ENCODE measurements at places on chromosomes 1 and 21. TPM values are rescaled to one million over a fixed set of nuclear protein-coding genes. Genes with fewer than 3 reads are reported as not detected.

Gene S100B
- 75.2 TPM for total RNA-seq

Gene SLC2A5
- 15.9 TPM for total RNA-seq

Gene LCE1D
- not detected for total RNA-seq

Gene ALG14
- total RNA-seq = 1.0 TPM

Gene ST6GALNAC3
- total RNA-seq = 6.5 TPM

Gene GJB3
- total RNA-seq = 6.1 TPM

Gene CDC20
- 14.1 TPM for total RNA-seq
